Hair follicular keratinocyte (primary cell): ENCODE measurements at places on chromosomes 12 and 14. TPM values are rescaled to one million over a fixed set of nuclear protein-coding genes. Genes with fewer than 3 reads are reported as not detected.

The RFLNA gene
- 26.7 and 27.3 TPM in 2 replicates for total RNA-seq

The PMEL gene
- total RNA-seq: 1.8 and 3.4 TPM in 2 replicates

The ACSM4 gene
- not detected in 2 replicates for total RNA-seq

The GPRC5D gene
- not detected in 2 replicates for total RNA-seq

The GPRC5A gene
- total RNA-seq: 1.2 and 1.4 TPM in 2 replicates
